ENCODE measurements at places on chromosomes 13 and 19.

GRCh38 chr19:1252221-1252820 lies 3.9 kb downstream of the MIDN start:
- peak; percentile 96 for DNase-seq

DNA sequence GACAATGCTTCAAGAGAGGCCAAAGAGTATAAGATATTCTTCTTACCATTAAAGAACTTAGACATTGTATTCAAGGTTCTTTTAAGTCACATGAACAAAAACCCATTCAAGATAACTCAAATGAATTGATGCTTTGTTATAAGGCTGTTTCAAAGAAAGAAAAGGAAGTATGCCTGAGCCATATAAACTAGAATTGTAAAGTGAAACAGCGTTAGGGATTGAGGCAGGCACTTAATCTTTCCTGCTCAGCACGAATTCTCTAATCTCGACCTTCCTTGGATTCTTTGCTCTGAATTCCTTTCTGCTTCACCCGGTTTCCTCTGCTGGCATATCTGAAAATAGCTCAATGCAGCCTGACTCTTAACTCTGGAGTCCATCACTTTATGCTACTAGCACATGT lies 595.4 kb downstream of the DIAPH3 start:
- DNase-seq = no peak

DNA sequence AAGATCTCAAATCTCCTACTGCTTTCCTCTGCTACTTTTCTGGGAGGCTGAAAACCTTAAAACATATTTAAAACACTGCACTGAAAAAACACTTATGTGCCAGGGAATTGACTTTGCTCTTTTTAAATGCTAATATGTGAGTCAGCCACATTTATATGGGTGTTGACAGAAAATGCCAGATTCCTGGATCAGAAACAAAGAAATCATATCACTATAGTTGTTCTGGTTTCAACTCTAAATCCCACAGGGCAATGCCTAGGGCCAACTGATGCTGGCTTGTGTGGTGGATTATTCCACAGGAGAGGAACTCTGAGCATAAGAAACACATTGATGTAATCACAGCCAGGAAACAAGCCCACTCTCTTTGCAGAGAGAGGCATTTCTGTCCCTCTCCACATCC lies 1439.0 kb upstream of the SPRY2 start:
- DNase-seq = no peak

DNA sequence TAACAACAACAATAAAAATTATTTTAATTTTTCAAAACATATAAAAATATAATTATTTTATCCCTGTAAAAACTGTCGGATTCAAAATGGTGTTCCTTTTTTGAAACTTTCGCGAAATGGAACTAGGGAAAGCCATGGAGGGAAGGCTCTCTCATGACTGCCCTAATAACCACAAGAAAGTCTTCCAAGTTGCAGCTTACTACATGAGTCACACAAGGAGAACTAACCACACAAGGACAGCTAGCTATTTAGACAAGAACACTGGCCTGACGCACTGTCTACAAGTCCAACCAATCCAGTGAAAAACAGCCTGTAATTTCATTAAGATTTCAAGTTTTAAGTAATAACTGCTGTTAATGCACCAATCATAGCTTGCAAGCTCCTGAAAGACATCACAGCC lies 319.2 kb upstream of the PCDH9 start:
- DNase-seq = no peak

DNA sequence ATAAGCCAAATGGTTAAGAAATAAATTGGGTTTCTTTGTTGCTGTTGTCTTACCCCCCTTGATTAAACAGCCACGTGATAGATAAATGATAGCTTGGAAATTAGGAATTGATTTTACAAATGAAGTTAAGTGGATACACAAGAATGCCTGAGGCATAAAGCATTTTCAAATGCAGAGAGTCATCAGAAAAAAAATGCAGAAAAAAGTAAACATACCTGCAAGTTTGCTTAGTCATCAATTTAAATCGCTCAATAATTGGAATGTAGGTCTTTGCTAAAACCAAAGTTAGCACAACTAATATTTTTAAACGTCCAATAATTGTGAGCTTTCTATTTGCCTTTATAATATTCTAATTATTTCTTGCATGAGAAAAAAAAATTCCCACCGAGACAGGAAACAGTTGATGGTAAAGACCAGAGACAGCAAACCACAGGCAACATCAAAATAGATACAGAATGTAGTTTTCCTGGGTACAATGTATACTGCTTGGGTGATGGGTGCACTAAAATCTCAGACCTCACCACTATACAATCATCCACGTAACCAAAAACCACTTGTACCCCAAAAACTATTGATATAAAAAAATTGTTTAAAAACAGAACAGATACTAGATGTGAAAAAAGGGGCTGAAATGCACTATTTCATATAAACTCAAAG lies 924.0 kb downstream of the PCDH9 start:
- DNase-seq = no peak

GRCh38 chr19:49875857-49876421 lies 1.2 kb downstream of the AKT1S1 start:
- DNase-seq = peak; percentile 79

DNA sequence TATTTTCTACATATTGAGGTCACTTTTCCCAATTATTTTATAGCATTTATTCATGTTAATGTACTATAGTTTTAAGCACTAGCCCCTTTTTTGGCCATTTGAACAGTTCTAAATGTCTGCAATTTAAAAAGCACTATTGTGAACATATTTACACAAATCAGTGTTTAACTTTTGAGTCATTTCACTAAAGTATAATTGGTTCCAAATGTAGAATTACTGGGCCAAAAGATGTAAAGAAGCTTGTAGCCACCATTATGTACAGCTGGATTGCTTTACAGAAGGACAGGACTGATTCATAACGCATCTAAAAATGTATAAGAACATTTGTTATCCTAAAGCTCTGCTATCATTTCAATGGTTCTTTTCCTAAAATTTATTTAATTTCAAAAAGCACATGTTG lies 16.6 kb upstream of the ATP12A start:
- no peak for DNase-seq

- DNase-seq = peak; percentile 79
These were observed 13.1 kb downstream of the TJP3 start for GRCh38 chr19:3721131-3721886.

DNA sequence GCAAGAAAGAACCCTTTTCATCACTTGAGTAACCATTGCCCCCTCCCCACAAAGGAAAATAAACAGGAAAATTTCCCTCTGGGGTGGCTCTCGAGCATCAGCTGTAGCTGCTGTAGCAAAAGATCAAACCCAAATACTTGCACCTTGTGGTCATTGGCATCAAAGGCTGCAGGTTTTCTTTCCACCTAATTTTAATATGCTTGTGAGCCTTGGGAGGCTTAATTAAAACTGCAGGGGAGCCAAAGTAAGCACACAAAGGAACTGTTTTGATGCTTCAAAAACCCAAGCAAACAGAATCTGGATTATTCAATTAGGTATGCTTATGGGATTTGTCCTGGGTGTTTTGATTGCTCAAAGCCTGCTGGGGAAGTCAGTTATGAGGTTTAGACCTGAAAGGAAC lies 119.5 kb downstream of the SHISA2 start:
- DNase-seq = no peak

GRCh38 chr19:19551853-19552192 lies 13.8 kb downstream of the CILP2 start:
- no peak for DNase-seq

GRCh38 chr13:112573710-112574109 lies 14.2 kb downstream of the TUBGCP3 start:
- DNase-seq = no peak

- no peak for DNase-seq
These were observed 8.5 kb upstream of the CCL25 start for GRCh38 chr19:8044018-8044417.

DNA sequence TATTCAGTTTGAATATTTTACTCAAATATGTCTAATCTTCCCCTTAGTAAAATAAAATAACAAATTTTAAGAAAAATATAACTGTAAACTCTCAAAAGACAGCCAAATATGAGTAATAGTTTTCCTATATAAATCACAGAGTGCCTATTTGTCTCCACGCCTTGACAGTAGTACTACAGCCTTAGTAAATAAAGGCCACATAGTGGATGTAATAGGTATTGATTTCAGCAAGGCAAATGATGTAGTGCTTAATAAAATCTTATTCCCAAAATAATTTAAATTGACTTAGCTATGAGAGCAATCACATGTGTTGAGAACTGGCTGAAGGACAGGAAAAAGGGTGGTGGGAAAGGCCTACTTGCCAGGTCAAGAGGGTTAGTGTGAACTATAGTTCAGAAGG lies 747.2 kb downstream of the OLFM4 start:
- DNase-seq = no peak

DNA sequence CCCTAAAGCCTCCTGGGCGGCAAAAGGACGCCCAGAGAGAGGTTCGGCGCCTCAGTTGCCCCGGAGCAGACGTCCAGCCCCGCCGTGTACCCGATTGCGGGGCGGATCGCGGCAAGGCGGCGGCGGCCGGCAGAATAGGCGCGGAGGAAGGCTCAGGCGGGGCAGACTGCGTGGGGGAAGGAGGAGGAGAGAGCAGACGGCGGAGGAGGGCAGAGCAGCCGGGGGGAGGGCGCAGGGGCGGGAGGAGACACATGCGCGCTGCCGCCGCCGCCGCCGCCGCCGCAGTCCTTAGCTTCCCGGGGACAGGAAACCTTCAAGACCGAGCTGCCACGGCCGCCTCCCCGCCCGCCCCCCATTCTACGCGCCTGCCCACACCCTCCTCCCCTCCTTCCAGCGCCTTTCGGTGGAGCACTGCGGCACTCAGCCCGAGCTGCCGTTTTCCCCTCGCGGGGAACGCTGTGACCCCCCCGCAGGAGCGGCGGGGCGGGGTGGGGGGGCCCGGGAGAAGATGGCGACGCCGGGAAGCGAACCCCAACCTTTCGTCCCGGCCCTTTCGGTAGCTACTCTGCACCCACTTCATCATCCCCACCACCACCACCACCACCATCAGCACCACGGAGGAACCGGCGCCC lies at the start of gene LRCH1:
Gene LRCH1 (plus strand): TSS at position 282 of the 632 bp plus-strand sequence. CDS start 227 bp downstream, at position 509.
- DNase-seq = peak; percentile 94

Measured in heart left ventricle (tissue), 16 donors.